ENCODE measurements at places on chromosomes 7 and 10.

DNA sequence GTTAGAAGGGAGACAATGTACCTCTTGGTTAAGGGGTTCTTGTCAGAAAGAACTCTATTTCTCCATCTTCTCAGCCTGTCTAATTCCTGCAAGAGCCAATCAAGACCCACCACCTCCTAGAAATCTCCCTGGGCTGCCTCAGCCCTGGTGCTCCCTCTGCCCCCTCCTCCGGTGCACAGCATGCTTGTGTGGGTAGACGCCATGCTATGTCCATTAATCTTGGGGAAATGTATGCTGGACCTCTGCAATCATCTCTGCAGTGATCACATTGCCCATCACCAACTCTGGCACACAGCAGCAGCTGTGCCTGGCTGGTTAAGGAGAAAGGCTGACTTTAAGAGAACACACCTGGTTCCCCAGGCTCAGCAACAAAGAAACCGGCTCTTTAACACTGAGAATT, 37.3 kb downstream of the SH3PXD2A start:
- DNase-seq: no peak

DNA sequence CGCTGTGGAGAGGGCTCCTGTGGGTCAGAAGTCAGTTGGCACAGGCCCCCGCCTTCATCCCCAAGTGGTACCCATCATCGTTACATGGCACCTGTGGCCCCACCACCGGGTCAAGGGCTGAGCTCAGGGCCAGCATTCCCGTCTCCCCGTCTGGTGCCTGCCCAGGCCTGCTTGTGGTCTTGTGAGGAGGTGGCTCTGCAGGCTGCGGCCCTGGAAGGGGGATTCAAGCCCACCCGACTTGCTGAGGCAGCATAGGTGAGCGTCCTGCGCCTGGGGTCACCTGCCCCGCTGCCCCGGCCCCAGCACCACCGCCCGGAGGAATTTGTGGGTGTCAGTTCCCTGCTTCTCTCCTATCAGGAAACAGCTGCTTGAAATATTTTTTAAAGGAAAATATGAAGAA, 53.0 kb upstream of the EN2 start:
- no peak for DNase-seq

DNA sequence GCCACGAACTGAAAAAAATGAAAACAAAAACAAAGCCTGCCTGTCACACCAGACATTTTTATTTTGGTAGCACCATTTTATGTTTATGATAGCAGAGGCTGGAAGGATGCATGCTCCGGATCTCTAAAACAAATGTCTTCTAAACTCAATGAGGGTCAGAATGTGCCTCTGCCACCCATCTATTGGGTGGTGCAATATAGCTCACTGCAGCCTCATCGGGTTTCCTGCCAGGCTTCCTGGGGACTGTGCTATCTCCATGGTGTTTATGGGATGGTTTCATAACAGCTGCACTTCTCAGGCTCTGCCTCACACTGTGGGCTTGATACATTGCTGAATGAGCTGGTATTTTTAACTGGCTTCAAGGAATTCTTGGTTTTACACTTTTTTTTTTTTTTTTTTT, 94.4 kb downstream of the ITIH5 start:
- DNase-seq: no peak

DNA sequence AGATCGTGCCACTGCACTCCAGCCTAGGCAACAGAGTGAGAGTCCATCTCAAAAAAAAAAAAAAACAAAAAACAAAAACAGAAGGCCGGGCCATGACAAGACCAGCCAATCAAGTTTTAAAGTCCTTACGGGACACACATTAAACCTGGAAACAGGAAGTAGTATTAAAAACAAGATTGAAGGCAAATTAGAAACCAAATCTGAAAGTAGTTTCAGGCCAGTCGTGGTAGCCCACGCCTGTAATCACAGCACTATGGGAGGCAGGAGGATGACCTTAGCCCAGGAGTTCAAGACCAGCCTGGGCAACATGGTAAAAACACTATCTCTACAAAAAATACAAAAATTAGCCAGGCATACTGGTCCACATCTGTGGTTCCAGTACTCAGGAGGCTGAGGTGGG, 18.1 kb downstream of the PSAP start:
- no peak for DNase-seq

DNA sequence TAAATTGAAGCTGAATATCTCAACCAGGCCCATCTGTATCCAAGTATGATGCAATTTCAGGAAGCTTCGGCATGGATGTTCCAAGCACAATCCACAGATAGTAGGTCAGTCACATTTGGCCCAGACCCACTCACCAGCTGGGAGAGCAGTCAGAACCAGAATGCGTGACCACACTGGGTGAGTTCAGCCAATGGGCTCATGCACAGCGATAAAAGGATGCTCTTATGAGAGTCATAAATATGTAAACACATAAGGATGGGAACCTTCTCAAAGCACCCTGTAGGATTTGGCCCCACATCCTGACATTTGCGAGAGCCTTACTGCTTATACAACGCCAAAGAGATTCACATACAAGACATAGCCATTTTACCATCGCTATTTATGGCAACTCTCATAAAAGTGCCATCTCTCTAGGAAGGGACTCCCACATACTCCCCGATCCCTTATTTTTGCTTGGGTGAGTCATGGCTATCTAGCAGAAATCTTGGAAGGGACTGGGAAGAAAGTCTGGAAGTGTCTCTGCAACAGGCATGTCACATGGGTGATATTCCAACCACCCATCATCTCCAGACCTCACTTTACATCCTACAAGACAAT, 3.0 kb downstream of the AFAP1L2 start:
- no peak for DNase-seq

DNA sequence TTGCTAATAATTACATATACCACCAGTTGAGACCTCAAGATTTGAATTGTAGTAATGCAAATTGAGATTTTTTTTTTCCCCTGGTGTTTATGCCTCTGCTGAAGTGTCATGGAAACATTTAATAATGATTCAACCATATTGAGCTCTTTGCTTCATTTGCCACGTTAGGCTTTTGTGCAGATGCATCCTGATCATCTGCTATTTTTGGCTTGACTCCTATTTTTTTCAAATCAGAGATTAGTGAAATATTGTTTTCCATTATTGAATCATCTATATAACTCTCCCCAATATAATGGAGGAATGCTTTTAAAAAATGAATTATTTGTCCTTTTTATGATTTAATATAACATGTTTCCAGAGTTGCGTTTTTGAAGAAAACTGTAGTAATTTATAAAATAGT, 115.1 kb downstream of the SRI start:
- DNase-seq: no peak
